ENCODE measurements at places on chromosomes 1 and 21.

GRCh38 chr1:111857194-111857651 lies 101.5 kb downstream of the DDX20 start:
- no peak for DNase-seq

- peak; percentile 39 for DNase-seq
Measured at GRCh38 chr1:43554444-43554992, 23.8 kb downstream of the PTPRF start.

- no peak for DNase-seq
Measured at GRCh38 chr1:55584526-55585401, 369.6 kb upstream of the USP24 start.

- DNase-seq, result no peak
Measured at GRCh38 chr21:15084668-15085067, 19.9 kb upstream of the NRIP1 start.

- DNase-seq, result no peak
Measured at GRCh38 chr1:18422954-18423353, 57.8 kb upstream of the KLHDC7A start.

Measured in MM.1S (cell line).